ENCODE measurements at places on chromosomes 1 and 21. TPM values are rescaled to one million over a fixed set of nuclear protein-coding genes. Genes with fewer than 3 reads are reported as not detected.

Gene C8B
- not detected for total RNA-seq

Gene CELA2B
- not detected for total RNA-seq

Gene ACTA1
- total RNA-seq: 0.48 TPM

Gene RPE65
- not detected for total RNA-seq

Gene SPRR5
- not detected for total RNA-seq

Gene DRAXIN
- 9.7 TPM for total RNA-seq

- H3K27ac ChIP-seq: no peak overlapping the region
- DNase-seq: no peak
- no peaks in the 10 kb centered on the region for H3K4me1 ChIP-seq
- H3K4me3 ChIP-seq: no peak overlapping the region
- H3K27me3 ChIP-seq: no peaks in the 10 kb centered on the region
These were observed 80.2 kb downstream of the RGS2 start for GRCh38 chr1:192889082-192889481.

GRCh38 chr1:11879311-11880180 is 20.8 kb upstream of the NPPB start:
- no peak for DNase-seq
- no peak overlapping the region for H3K27ac ChIP-seq
- H3K27me3 ChIP-seq: peaks cover 2% of the 10 kb centered on the region
- no peaks in the 10 kb centered on the region for H3K36me3 ChIP-seq
- H3K4me3 ChIP-seq: no peak overlapping the region

GRCh38 chr1:33007190-33008050 is 29.3 kb downstream of the AK2 start:
- peaks cover 3% of the 10 kb centered on the region for H3K36me3 ChIP-seq
- no peaks in the 10 kb centered on the region for H3K27me3 ChIP-seq
- H3K27ac ChIP-seq: no peak overlapping the region
- H3K4me3 ChIP-seq: no peak overlapping the region
- no peak for DNase-seq

- peaks cover 14% of the 10 kb centered on the region for H3K27me3 ChIP-seq
- H3K36me3 ChIP-seq: no peaks in the 10 kb centered on the region
- H3K4me3 ChIP-seq: no peak overlapping the region
- DNase-seq: no peak
- no peak overlapping the region for H3K27ac ChIP-seq
These were observed 12.5 kb upstream of the TTC22 start for GRCh38 chr1:54813485-54814125.

DNA sequence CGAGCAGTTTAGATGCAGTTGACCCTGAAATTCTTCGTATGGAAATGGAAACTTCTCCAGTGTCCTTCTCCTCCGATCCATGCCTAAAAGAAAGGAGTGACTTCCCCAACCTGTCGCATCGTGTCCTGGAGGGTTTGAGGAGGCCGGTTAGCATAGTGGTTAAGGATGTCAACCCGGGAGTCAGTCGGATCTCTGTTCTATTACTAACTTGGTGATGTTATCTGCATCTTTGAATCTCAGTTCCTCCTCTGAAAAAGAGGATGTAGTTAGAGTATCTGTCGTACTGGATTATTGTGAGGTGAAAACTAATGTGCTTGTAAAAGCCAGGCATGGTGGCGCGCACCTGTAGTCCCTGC is 684 bp downstream of the ZBTB8B start:
- peaks cover 18% of the 10 kb centered on the region for H3K4me1 ChIP-seq
- peak overlapping the region; percentile 96 for H3K4me3 ChIP-seq
- H3K27me3 ChIP-seq: peaks cover 20% of the 10 kb centered on the region
- no peaks in the 10 kb centered on the region for H3K36me3 ChIP-seq
- DNase-seq: no peak

DNA sequence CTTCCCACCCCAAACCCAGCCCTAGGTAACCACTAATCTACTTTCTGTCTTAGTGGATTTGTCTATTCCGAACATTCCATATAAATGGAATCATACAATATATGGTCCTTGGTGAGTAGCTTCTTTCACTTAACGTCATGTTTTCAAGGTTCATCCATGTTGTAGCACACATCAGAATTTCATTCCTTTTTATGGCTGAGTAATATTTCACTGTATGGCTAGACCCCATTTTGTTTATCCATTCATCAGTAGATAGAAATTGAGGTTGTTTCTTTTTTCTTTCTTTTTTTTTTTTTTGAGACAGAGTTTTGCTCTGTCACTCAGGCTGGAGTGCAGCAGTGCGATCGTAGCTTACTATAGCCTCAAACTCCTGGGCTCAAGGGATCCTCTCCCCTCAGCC is 3.2 kb downstream of the SPATA21 start:
- H3K27me3 ChIP-seq: no peaks in the 10 kb centered on the region
- H3K4me3 ChIP-seq: no peak overlapping the region

DNA sequence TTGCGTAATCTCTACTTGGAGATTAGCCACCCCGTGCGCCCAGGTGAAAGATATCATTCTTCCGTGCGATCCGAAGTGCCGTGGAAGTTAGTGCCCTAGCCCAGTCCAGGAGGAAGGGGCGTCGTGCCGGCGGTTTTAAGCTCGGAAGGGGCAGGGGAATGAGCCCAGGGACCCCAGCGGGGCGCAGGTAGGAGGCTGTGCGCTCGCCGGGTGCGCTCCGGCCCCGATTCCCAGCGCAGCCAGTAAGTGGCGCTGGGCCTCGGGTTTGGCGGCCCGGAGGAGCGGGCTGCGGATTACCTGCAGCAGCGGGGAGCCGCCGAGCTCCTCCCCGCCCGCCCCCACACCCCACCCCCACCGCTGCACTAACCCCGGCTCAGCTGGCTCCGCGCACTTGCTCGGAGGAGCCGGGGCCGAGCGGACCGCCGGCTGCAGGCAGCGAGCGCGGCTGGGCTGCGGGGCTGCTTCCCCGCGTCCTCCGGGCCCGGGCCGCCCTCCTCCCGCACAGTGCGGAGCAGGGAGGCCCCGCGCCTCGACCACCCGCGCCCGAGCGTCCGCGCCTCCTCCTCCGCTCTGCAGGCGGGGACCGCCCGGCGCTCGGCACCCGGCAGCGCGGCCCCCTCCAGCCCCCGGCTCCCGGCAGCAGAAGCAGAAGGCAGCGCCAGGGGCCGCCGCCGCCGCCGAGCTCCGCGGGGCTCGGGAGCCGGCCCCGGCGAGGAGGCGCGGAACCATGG is at the start of gene RYR2:
Gene RYR2 (plus strand): TSS at position 390 of the 731 bp plus-strand sequence. CDS start 338 bp downstream, at position 728.
- peaks cover 50% of the 10 kb centered on the region for H3K27me3 ChIP-seq
- H3K4me1 ChIP-seq: peaks cover 12% of the 10 kb centered on the region
- H3K36me3 ChIP-seq: no peaks in the 10 kb centered on the region
- DNase-seq: peak; percentile 31

DNA sequence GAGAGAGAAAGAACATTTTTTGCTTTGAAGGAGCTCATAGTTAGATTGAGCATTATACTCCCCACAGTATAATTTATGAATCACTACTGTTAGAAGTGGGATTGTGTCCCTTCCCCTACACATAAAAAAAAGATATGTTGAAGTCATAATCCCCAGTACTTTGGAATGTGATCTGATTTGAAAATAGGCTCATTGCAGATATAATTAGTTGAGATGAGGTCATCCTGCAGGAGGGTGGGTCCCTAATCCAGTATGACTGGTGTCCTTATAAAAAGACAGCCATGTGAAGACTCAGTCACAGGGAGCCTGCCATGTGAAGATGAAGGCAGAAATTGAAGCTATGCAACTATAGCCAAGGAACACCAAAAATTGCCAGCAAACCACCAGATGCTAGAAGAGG is 76.4 kb downstream of the TGFB2 start:
- no peak for DNase-seq
- H3K27me3 ChIP-seq: no peaks in the 10 kb centered on the region
- H3K27ac ChIP-seq: no peak overlapping the region
- H3K36me3 ChIP-seq: peaks cover 17% of the 10 kb centered on the region
- H3K4me3 ChIP-seq: no peak overlapping the region
- H3K4me1 ChIP-seq: peaks cover 30% of the 10 kb centered on the region

DNA sequence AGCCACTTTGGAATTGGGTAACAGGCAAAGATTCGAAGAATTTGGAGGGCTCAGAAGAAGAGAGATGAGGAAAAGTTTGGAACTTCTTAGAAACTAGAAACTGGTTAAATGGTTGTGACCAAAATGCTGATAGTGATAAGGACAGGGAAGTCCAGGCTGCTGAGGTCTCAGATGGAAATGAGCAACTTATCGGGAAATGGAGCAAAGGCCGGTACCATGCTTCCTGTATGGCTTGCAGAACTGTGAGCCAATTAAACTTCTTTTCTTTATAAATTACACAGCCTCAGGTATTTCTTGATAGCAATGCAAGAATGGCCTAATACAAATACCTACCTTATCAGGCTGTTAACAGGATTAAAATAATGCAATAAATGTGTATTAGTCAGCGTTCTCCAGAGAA is 9.4 kb upstream of the TLR5 start:
- H3K4me3 ChIP-seq: no peak overlapping the region
- no peaks in the 10 kb centered on the region for H3K36me3 ChIP-seq
- peak overlapping the region; percentile 22 for H3K27ac ChIP-seq
- DNase-seq: no peak

- no peak overlapping the region for H3K4me3 ChIP-seq
- no peaks in the 10 kb centered on the region for H3K27me3 ChIP-seq
- H3K27ac ChIP-seq: no peak overlapping the region
- H3K36me3 ChIP-seq: peaks cover 9% of the 10 kb centered on the region
- no peak for DNase-seq
- H3K4me1 ChIP-seq: no peaks in the 10 kb centered on the region
These were observed 43.8 kb downstream of the FAAP20 start for GRCh38 chr1:2150801-2151200.

DNA sequence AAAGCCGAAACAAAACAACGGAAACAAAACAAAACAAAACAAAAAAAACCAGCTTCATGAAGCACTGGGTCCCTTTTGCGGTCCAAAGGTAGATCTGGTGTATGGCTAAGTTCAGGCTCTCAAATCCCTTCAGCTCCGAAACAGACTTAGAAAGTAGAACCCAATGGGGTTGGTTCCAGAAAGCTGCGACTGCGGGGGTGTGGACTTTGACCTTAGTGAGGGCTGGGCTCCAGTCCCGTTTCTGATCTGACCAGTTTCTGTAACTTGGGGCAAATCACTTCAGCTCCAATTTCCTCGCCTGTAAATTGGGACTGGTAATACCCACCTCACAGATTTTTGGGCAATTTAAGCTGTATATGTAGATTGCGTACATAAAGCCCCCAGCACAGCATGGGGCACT is 105.2 kb downstream of the ZSCAN20 start:
- no peaks in the 10 kb centered on the region for H3K36me3 ChIP-seq
- H3K27me3 ChIP-seq: peaks cover 25% of the 10 kb centered on the region

DNA sequence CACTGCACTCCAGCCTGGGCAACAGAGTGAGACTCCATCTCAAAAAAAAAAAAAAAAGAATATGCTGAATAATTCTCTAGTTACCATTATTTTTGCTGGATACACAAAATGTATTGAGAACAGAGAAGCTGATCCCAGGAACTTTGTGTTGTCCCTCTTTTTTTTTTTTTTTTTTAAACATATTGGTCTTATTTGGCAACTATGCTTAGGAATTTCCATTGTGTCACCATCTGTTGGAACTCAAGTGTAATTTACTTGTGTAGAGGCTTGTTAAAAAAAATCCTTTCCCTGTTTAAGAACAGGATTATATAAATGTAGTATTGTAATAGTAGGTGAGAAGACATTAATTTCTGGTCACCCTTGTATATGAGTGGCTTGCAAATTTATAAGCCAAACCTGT is 28.6 kb downstream of the CAMSAP2 start:
- H3K27ac ChIP-seq: no peak overlapping the region
- no peak overlapping the region for H3K4me3 ChIP-seq
- no peaks in the 10 kb centered on the region for H3K27me3 ChIP-seq
- peaks cover 23% of the 10 kb centered on the region for H3K36me3 ChIP-seq
- H3K4me1 ChIP-seq: peaks cover 11% of the 10 kb centered on the region

GRCh38 chr1:168623003-168623828 is 46.8 kb downstream of the XCL1 start:
- no peaks in the 10 kb centered on the region for H3K4me1 ChIP-seq
- no peak overlapping the region for H3K4me3 ChIP-seq

Data from neural crest cell (in vitro differentiated cells).